ENCODE measurements at places on chromosomes 11 and 22.

DNA sequence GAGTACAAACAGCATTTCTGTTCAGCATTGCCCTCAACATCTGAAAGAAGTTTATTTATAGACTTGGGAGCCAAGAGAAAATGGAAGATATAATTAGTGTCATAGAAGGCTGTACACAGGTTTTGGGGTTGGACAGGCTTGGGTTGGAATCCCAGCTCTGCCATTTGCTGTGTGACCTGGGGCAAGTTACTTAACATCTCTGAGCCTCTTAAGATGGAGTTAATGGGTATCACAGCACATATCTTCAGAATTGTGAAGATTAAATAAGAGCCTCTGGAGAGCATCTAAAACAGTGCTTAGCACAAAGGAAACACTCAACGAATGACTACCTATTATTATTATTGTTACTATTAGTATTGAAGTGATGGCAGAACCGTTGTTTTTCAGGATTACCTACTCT lies 12.1 kb downstream of the CACNG2 start:
- DNase-seq: no peak

GRCh38 chr11:72038491-72038890 lies 39.8 kb downstream of the IL18BP start:
- DNase-seq: no peak

DNA sequence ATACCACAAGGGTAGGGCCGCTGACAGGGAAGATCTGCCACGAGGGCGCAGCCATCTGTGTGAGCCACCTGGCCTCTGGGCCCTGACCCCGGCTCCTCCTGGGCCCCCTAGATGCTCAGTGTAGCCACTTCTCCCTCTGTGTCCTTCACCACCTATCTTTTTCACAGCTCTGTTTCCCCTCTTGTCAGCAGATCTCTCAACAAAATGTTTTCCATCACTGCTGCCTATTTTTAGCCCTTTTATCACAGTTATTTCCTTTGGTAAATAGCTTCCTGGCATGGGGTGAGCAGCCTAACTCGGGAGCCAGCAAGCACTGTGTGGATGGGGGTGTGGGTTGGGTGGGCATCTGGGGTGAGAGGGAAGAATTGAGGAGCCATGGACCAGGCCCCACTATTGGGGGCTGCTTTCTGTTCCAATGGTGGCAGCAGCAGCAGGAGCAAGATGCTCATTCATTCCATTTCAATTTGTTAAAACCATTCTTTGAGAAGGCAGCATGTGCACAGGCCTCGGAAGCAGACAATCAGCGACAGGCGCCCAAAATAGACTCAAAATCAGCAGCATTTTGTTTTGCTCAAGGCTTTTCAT lies 135.2 kb upstream of the NAV2 start:
- no peak for DNase-seq

GRCh38 chr11:2164861-2165555 lies 4.0 kb upstream of the INS start:
- no peak for DNase-seq

- DNase-seq: no peak
These were observed 46.4 kb downstream of the QSER1 start for GRCh38 chr11:32939046-32939445.

- DNase-seq: no peak
These were observed 68.4 kb downstream of the GGTLC2 start for GRCh38 chr22:22712666-22713365.

GRCh38 chr22:36301851-36302250 lies 48.9 kb downstream of the APOL1 start:
- DNase-seq: no peak

- DNase-seq: no peak
These were observed 46.4 kb upstream of the MUC15 start for GRCh38 chr11:26618441-26618840.

DNA sequence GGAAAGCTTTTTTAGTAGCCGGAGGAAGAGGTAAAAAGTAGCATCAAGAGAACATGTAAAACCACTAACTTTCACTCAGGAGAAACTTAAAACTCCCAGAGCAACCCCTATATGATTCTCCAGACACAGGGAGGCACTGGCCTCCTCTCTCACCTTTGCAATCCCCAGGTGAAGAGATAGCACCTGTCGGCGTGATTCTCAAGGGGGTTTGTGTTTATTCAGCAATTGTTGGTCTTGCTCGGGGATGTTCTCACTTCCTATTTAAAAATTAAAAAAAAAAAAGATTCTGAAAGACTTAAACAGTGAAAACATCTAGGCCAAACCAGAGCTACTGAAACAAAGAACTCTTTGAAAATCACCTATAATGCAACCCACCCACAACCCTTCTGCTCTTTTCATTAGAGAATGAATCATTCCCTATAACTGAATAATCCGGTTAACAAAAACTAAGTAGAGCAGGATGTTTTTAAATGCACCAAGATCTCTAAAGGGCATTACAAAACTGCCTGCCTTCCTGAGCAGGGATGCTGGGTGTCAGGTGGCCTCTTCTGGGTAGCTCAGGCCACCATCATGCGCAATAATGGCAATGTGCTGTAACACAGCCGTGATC lies 24.9 kb downstream of the DHCR7 start:
- no peak for DNase-seq

- DNase-seq: no peak
These were observed 120.5 kb downstream of the ZNF280B start for GRCh38 chr22:22388090-22388489.

GRCh38 chr11:27640954-27641353 lies 59.3 kb downstream of the BDNF start:
- DNase-seq: no peak

- no peak for DNase-seq
These were observed 10.6 kb downstream of the PITPNM1 start for GRCh38 chr11:67494371-67495233.

DNA sequence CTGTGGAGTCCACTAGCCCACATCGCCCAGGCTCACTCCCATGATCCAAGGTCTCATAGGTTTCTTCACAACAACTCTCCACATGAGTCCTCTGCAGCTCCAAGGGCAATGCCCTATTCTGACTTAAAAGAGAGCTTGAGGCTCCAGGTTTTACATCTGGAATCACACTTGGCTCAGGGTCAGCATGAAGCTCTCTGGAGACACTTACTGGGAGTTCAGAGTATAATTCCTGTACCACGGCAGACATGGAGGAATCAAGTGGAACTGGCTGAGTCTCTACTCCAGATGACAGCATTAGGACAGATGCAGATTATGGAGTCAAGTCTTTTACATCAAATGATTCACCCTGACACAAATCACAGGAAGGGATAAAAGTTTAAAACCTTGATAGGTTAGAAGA lies 11.4 kb downstream of the PRR14L start:
- DNase-seq: no peak

DNA sequence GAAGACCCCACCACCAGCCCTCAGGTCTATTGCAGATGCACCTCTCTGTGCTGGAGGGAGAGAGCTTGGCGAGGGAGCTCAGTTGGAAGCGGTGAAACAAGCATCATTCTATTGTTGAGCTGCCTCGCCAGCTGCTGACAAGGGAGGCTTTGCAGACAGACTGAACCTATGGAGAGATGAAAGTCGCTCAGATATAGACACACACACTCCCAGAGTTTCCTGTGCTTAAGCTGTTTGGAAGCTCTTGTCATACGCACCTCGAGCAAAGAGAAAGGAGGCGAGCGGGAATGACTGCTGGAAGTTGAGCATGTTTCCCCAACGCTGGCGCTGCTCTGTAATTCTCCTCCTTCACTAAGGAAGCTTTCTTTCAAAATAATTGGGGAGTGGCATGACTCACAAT lies 126.1 kb downstream of the TRIM29 start:
- DNase-seq: no peak

DNA sequence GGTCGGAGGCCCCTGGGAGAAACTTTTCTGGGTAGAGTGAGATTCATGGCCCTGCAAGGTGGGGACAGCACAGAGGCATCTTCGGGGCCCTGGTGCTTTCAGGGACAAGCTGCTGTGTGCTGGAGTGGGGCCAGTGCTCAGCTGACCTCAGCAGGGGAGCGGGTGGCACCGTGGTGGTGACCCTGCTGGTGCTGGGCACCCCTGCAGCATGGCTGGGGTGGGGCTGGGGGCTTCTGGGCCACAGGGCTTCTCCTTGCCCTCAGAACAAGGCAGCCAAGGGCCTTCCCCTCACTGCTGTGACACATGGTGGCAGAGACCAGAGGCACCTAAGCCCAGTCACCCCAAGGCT lies 24.9 kb upstream of the GNB1L start:
- DNase-seq: no peak

GRCh38 chr11:48210052-48210451 lies 6.6 kb upstream of the OR4B1 start:
- no peak for DNase-seq

GRCh38 chr11:120123946-120124345 lies 14.0 kb downstream of the TRIM29 start:
- DNase-seq: no peak

GRCh38 chr11:2533587-2534133 lies 88.9 kb downstream of the KCNQ1 start:
- DNase-seq: no peak

DNA sequence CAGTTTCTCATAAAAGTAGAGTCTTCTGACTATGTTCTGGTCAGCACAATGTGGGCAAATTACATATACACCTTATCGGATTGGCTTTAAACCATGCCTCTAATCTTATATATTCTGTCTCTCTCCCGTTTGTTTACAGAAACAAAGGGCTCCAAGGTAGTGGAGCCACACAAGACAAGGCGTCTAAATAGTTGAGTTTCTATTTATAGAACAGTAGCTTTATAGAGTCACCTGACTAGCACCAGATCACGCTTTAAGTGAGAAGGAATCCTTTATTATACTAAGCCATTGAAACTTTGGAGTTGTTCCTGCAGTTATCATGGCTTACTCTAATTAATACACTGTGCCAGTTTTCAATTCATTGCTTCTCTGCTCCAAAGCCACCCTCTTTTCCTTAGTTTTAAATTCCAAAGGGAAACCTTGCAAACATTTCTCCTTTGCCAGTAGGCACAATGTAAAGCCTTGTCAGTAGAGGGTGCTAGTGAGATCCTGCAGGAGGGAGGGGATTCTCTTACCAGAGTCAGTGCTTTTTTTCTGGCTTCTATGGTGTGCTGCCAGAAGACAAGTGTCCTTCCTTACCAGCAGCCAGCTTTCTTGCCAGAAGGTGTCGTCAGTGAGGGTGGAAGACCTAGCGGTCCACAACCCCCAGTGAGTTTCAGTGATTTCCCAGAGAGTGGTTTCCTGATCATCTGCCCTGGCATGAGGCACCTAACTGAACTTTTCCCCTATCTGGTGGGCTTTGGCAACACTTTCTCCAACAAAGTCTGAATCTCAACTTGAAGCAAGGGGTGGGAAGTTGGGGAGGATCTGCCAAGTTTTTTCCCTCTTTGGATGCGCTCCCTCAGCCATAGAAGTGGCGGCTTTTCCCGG lies 71.7 kb downstream of the RAB38 start:
- no peak for DNase-seq

DNA sequence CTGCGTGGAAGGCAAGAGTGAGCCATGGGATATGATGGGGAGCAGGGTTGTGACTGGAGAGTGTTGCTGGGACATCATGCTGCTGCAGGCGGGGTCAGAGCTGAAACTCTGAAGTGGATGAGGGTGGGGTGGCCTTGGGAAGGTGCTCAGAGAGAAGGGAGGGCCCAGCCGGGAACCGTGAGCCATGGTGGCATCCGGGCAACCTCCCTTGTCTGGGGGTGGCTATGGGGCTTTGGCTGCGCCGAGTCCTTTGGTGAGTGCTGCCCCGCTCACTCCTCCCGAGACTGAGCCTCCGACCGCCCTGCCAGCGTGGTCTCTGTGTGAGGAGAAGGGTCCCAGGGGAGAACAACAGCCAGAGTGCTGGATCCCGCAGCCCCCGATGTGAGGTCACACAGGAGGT lies 632.0 kb downstream of the BRD1 start:
- DNase-seq: no peak

DNA sequence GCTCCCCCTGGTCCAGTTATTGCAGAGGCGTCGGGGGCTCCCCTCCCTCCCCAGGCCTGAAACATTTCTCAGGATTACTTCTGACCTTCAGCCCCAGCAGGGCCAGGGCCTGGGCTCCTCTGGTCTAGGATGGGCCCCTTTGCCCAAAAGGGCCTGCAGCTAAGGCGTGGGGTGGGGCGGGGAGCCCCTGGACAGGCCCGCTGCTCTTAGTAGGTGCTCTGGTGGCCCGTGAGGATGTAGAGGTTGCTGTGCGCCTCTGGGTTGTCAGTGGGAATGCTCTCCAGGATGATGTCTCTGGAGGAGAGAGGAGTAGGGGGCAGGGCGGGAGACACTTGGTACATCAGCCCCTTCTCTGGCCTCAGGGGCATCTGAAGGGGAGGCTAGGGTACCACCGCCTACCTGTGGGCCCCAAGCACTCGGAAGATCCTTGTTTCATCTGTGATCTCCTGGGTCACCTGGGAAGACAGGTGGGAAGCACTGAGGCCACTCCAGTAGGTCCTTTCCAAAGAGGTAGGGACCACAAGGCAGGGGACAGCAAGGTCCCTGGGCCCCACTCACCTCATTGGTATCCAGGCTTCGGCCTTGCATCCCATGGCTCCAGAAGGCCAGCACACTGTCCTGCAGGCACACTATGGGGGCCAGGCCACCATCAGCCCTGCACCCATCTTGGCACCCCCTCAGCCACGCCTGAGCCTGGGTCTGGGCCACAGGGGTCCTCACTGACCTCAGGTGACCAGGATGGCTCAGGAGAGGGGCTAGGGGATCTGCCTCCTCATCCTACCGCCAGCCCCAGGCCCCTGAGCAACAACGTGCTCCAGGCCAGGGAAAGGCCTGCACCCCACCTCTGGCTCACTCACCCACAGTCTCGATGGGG lies 11.2 kb upstream of the SF1 start:
- no peak for DNase-seq

DNA sequence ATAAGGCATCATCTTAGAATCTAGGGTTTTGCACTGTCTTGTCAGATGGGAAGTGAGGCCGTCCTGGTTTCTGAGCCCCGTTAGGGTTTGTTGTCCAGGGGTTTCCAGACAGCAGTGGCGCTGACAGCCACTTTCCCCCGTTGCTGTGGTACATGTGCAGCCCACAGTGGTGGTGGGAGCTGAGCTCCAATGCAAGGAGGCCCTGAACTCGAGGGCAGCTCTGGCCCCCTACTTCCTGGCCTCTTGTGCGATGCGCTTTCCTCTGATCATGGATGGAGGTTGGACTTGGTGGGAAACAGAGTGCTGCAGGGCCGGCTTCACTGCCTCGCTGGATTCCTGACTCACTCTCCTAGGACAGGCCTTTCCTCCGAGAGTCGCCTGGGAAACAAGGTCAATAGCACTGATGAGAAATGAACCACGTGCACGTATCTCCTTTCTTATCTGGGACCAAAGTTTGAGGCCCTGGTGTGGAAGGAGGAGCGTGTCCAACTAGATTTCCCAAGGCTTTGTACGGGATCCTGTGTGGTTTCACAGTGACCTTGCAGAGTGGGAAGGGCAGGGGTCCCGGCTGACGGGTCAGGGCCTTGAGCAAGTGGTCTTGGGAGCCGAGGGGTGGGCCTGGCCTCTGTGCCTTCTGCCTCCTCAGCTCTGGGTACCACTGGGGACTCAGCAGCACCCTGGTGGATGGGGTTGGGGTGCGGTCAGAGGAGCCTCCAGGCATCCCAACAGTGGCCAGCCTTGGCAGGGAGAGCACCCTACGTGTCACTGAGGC lies 3.7 kb downstream of the PHRF1 start:
- DNase-seq: no peak

DNA sequence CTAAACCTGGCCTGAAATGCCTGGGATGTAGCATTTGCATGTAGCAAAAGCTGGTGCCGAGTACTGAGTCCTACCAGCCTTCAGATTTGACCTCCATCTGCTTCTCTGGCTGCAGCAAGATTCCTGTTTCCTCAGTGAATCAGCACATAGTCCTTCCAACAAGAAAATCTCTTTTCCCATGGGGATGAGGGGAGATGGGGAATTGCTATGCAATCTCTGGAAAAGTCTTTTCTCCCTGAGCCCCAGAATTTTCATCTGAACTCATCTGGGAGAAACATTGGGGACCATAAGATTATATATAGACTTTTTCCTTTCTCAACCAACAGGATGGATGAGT lies 32.0 kb upstream of the YWHAH start:
- no peak for DNase-seq

Data from stimulated activated CD4-positive, alpha-beta T cell treated with anti-CD3 and anti-CD28 coated beads, TNF-alpha, amount 100 ng/mL, for 48 hours (primary cell).